ENCODE measurements at places on chromosomes 6 and 20.

DNA sequence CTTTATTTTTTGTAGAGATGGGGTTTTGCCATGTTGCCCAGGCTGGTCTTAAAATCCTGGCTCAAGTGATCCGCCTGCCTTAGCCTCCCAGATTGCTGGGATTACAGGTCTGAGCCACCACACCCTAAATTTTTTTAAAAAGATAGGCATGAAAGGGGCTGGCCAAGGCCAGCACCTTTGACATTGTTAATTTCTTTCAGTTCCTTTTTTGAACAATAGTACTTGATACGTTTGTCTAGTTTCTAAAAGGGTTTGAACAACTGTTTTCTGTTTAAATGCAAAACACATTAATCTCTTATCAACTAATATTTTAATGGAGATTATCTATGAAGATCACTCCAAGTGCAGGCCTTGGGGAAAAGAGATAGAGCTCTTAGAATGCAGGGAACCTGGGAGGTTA is 37.6 kb upstream of the PTPRK start:
- no peak for DNase-seq

GRCh38 chr20:3407040-3407770 is at the start of gene DNAAF9:
TSS of gene DNAAF9 (minus strand) at chr20:3407669. CDS start at chr20:3407557, 112 bp downstream.
- peak; percentile 24 for DNase-seq

- DNase-seq, result no peak
These were observed 64.9 kb downstream of the SLC24A3 start for GRCh38 chr20:19277381-19277780.

GRCh38 chr6:86848986-86849385 is 88.3 kb upstream of the HTR1E start:
- DNase-seq, result no peak

- no peak for DNase-seq
These were observed 17.6 kb downstream of the SLC18B1 start for GRCh38 chr6:132780770-132781371.

DNA sequence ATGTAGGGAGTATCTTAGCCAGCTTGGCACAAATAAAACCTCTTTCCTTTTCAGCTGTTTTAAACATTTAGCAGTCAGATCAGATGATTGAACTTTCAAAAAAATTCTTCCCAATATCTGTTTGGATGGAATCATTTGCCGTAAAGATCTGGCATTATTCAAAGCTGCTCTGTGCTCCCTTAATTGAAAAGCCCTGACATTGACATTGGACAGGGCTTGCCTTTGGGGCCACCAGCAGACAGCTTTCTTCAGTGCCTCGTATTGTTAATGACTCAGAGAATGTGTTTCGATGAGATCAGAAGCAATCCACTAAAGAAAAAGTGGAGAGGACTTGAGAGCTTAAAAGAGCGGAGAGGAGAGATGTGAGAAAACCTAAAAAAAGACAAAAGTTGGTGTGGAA is 343.5 kb downstream of the NRN1 start:
- no peak for DNase-seq

GRCh38 chr20:40320517-40321011 is 368.5 kb downstream of the MAFB start:
- DNase-seq, result no peak

GRCh38 chr6:170135821-170136471 is 154.9 kb downstream of the DLL1 start:
- no peak for DNase-seq

All from foreskin melanocyte (primary cell).